ENCODE measurements at places on chromosomes 2 and 18. TPM values are rescaled to one million over a fixed set of nuclear protein-coding genes. Genes with fewer than 3 reads are reported as not detected.
A peak's percentile ranks its signal among the peaks of the same experiment; 100 is the strongest.

Gene DPP4
- 6.7 TPM for total RNA-seq

Gene DPYSL5
- 1.2 TPM for total RNA-seq

GRCh38 chr18:55592572-55592971, 4.6 kb upstream of the TCF4 start:
- no peaks in the 10 kb centered on the region for H3K36me3 ChIP-seq
- DNase-seq = peak; percentile 75
- H3K27ac ChIP-seq = no peak overlapping the region
- no peak overlapping the region for H3K4me3 ChIP-seq
- peaks cover 5% of the 10 kb centered on the region for H3K4me1 ChIP-seq

Gene LHCGR
- total RNA-seq = not detected

Gene DSG1
- total RNA-seq = 0.05 TPM

- peak overlapping the region; percentile 93 for H3K27ac ChIP-seq
- peaks cover 45% of the 10 kb centered on the region for H3K4me1 ChIP-seq
- no peaks in the 10 kb centered on the region for H3K27me3 ChIP-seq
- H3K4me3 ChIP-seq = no peak overlapping the region
- H3K36me3 ChIP-seq = no peaks in the 10 kb centered on the region
- DNase-seq = peak; percentile 92
Observed at GRCh38 chr2:74566754-74567085, 12.2 kb downstream of the DOK1 start.

Gene RAD51AP2
- total RNA-seq = 0.10 TPM

Gene CBLN2
- not detected for total RNA-seq

GRCh38 chr2:119119076-119119785, 39.3 kb downstream of the C1QL2 start:
- H3K4me3 ChIP-seq = no peak overlapping the region
- no peaks in the 10 kb centered on the region for H3K4me1 ChIP-seq
- H3K27me3 ChIP-seq = no peaks in the 10 kb centered on the region
- no peak overlapping the region for H3K27ac ChIP-seq
- DNase-seq = no peak

DNA sequence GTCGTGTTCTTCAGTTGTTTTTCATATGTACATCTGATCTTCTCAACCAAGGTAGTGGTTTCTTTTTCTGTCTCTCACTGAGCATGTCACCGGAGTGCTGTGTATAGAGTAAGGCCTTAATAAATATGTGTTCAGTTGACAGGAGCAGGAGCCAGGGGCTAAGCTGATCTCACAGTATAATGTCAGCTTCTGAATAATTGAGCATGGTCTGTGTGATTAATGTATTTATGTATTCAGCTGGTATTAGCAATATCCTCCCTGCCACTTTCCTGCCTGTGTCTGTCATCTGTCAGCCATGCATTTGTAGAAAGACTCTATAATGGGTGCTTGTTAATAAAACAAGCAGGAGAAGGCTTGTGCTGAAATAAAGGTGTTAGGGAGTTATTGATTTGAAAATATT, 198.9 kb downstream of the ADCYAP1 start:
- DNase-seq = no peak
- H3K27me3 ChIP-seq = no peaks in the 10 kb centered on the region
- no peak overlapping the region for H3K27ac ChIP-seq
- no peak overlapping the region for H3K4me3 ChIP-seq

DNA sequence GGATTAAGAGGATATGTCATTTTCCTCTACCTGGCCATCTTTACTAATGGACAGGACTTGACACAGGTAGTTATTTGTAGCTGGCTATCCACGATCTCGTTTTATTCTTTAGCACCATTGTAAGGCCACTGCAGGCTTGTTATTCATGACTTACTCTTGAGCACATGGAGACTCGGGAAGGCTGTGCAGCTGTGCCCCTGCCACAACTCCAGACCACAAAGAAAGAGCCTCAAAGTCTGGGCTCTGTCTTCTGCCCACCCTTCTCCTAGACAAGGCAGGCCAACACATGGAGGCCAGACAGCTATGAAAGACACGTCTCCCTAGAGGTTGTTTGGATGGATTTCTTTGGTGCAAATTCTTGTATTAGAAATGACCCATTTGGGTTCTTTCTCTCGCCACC, 133.8 kb downstream of the NAPG start:
- no peaks in the 10 kb centered on the region for H3K4me1 ChIP-seq
- H3K27ac ChIP-seq = no peak overlapping the region
- H3K27me3 ChIP-seq = no peaks in the 10 kb centered on the region
- no peak overlapping the region for H3K4me3 ChIP-seq
- DNase-seq = no peak
- no peaks in the 10 kb centered on the region for H3K36me3 ChIP-seq

- peaks cover 12% of the 10 kb centered on the region for H3K4me1 ChIP-seq
- no peaks in the 10 kb centered on the region for H3K27me3 ChIP-seq
- H3K4me3 ChIP-seq = no peak overlapping the region
- DNase-seq = no peak
Observed at GRCh38 chr2:101479810-101480209, 4.9 kb upstream of the RFX8 start.

DNA sequence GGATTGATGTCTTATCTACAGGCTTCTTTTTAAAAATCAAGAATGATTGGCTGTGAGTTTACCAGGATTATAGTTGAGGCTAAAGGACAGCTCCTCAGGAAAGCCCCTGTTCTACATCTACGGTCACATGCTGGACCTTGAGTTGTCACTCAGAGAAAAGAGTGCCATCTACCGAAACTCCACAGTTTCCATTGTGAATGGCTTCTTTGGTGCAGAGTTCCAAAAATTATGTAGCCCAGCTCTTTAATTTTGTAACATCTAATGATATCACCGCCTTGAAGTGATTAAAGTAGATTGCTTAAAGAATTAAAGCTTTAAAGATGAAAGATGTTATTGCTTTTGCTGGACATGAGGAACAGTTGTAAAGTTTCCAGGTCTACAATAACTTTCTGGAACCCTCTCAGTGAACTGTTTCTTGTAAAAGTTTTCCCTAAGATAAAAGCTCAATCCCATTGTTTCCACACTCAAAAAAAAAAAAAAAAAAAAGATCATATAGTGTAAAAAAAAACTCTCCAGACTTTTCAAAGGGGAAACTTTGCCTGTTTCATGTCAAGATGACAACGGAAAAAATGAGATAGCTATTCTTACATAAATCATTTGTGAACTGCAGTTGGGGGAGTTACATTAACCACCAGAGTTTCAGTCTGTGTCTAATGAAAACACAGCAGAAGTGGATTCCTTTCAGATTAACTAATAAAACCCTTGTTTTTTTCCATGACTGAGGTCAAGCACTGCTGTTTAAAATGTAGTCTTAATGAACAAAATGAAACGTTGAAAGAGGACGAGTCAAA, 4.3 kb downstream of the COL3A1 start:
- peak overlapping the region; percentile 87 for H3K27ac ChIP-seq
- H3K27me3 ChIP-seq = no peaks in the 10 kb centered on the region
- DNase-seq = peak; percentile 96
- H3K4me1 ChIP-seq = peaks cover 18% of the 10 kb centered on the region

DNA sequence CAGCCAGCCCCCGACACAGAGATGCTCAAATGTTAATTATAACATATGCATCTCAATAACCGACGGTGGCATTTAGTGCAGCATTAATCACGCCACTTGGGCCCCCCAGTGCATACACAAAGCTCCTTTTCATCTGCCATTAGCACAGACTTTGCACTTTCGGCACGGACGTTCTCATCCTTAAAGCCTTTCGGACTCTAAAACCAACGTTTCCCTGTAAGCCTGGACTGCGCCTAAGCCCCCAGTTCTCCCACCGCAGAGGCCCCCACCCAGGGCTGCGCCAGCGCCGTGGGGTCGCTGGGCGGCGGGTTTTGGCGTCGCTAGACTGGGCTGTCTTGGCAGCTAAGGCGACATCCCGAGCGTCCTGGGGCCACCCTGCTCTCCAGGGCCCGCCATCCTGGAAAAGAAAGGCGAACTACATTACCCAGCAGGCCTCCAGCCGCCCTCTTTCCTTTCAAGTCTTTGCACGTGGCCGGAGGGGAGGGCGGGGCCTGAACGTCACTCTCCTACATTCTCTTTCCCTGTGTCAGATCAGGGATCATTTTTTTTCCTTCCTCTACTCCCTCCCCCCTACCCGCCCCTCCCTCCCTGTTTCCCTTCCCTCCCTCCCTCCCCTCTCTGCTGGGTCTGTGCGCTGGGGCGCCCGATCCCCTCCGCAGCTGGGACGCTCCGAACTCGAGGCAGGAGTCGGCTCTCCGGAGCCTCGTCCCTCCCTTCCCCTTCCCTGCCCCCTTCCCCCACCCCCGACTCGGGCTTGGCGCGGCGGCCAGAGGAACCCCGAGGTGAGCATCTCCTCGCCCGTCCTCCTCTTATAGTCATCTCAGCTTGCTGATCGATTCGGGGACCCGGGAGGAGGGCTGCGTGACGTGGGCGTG, at the start of gene CTIF:
TSS of gene CTIF (plus strand) at position 501 of the 875 bp plus-strand sequence. CDS start 80,535 bp downstream, outside the sequence.
- H3K27me3 ChIP-seq = no peaks in the 10 kb centered on the region
- H3K36me3 ChIP-seq = no peaks in the 10 kb centered on the region
- peak; percentile 95 for DNase-seq
- peak within 1 kb of the TSS; percentile 88 for H3K27ac ChIP-seq
- H3K4me3 ChIP-seq = peak within 1 kb of the TSS; percentile 75
- H3K4me1 ChIP-seq = peaks cover 42% of the 10 kb centered on the region

DNA sequence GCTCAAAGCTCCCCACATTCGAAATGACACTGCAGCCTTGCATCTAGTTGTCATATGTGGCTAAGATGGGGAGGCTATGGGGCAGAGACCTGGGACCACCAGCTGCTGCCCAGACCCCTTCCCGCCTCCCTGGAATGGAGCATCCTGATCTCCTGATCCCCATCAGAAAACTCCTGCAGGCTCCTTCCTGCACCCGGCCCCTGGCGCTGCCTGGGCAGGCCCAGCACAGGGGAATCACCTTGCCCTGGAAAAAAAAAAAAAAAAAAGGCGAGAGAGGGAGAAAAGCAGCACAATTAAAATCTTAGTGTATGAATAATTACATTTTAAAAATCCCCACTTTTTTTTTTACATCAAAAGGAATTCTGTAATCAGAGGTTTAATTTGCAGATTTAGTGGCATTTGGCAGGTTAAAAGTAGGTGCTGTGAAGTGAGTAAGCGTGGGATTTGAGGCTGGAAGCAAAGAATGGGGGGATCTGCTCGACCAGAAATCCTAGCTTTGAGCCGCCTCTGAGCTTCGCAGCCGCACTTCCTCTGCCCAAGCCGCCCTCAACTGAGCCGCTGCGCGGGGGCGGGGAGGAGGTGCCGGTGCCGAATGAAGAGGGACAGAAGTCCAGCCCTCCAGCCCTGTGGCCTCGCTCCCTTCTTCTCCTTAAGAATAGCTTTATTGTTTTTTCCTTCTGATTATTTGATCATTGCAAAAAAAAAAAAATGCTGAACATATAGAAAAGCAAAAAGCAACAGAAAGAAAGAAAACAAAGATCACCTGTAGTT, 30.0 kb downstream of the THNSL2 start:
- H3K27me3 ChIP-seq = peaks cover 16% of the 10 kb centered on the region
- H3K36me3 ChIP-seq = no peaks in the 10 kb centered on the region
- DNase-seq = no peak
- peaks cover 4% of the 10 kb centered on the region for H3K4me1 ChIP-seq
- no peak overlapping the region for H3K4me3 ChIP-seq

DNA sequence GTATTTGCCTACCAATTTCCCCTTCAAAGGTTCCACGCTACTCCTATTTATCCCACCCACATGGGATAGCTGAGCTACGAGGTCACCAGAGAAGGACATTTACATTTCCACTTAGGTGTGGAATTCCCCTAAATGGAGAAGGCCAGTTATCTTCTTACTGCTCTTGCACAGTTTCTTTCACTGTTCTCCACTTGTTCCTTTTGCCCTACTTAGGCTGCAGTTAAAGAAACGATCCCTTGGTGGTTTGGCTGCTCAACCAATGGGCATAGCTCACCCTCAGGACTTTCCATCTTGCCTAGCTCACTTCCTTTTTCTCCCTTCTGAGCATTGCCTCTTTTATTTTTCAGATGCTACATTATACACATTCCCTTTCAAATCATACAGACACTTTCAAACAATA, 11.2 kb upstream of the NABP1 start:
- peak; percentile 56 for DNase-seq
- no peaks in the 10 kb centered on the region for H3K27me3 ChIP-seq
- peak overlapping the region; percentile 7 for H3K4me3 ChIP-seq
- peak overlapping the region; percentile 43 for H3K27ac ChIP-seq
- H3K36me3 ChIP-seq = no peaks in the 10 kb centered on the region
